HFFc6 (cell line): ENCODE measurements at places on chromosomes 5 and 9. TPM values are rescaled to one million over a fixed set of nuclear protein-coding genes. Genes with fewer than 3 reads are reported as not detected.

- H3K4me3 ChIP-seq, result peak overlapping the region; percentile 91
- no peak for DNase-seq
- no peaks in the 10 kb centered on the region; the same call in 1 of the 2 replicates for H3K27me3 ChIP-seq
- peak overlapping the region; percentile 86 for H3K27ac ChIP-seq
- peaks cover 4% of the 10 kb centered on the region for H3K36me3 ChIP-seq
- H3K4me1 ChIP-seq, result peaks cover 68% of the 10 kb centered on the region
These were observed 72.0 kb downstream of the PIK3R1 start for GRCh38 chr5:68287631-68287975.

DNA sequence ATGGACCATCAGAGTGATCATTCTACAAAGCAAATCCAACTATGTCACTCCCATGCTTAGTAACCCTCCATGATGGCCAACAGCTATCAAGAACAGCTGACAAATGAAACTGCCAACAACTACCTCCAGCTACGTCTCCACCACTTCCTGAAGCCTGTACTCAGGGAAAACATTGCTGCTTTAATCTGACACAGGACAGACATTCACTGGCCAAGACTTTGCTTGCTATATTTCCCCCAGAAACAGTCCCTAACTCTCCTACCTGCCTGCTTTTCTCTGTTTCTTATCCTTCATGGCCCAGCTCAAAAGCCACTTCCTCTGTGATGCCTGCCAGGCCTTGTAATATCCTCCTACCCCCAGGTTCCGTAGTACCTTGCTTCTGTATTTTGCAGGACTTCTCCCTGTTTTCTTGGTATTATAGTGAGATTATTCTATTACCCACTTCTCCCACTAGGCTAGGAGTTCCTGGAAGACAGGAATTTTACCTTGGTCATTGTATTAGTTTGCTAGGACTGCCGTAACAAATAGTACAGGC, 14.7 kb upstream of the RAB14 start:
- no peak for DNase-seq
- H3K4me1 ChIP-seq, result peaks cover 30% of the 10 kb centered on the region
- H3K4me3 ChIP-seq, result no peak overlapping the region
- no peak overlapping the region; the same call in 1 of the 2 replicates for H3K27ac ChIP-seq

- no peak for DNase-seq
- H3K4me1 ChIP-seq, result peaks cover 18% of the 10 kb centered on the region
- no peak overlapping the region for H3K27ac ChIP-seq
- H3K36me3 ChIP-seq, result no peaks in the 10 kb centered on the region
These were observed 4.8 kb downstream of the NINJ1 start for GRCh38 chr9:93129286-93129685.

DNA sequence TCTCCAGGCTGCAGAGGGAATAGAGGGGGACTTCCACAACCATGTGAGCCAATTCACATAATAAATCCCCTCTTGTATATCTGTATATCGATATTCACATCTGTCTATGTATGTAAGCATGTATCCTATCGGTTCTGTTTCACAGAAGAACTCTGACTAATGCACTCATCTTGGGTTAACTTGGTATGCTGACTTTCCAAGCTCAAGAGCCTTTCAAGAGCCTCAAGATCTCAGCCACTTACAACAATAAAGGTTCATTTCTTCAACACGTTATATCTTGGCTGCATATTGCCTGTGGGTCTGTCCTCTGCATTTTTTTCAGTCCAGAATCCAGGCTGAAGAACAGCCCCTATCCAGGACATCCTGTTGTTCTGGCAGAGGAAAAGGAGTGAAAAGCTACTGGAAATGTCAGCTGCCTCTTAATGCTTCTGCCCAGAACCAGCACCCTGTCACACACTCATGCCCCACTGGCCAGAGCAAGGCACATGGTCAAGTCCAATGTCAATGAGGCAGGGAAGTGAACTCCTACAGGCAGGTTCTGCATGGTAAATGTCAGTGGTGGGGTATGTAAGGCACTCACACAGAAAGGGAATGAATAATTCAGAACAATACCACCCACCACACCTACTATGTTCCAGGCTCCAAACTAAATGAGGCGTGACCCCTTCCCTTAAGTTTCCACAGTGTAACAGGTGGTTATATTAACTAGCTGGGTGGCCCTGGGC, 91.6 kb upstream of the ICE1 start:
- H3K4me1 ChIP-seq, result peaks cover 14% of the 10 kb centered on the region
- 0 out of 2 replicates have a peak, but pooled peaks cover 5% of the 10 kb centered on the region for H3K36me3 ChIP-seq
- no peak overlapping the region for H3K4me3 ChIP-seq
- no peak overlapping the region for H3K27ac ChIP-seq
- H3K27me3 ChIP-seq, result peaks cover 17% of the 10 kb centered on the region

DNA sequence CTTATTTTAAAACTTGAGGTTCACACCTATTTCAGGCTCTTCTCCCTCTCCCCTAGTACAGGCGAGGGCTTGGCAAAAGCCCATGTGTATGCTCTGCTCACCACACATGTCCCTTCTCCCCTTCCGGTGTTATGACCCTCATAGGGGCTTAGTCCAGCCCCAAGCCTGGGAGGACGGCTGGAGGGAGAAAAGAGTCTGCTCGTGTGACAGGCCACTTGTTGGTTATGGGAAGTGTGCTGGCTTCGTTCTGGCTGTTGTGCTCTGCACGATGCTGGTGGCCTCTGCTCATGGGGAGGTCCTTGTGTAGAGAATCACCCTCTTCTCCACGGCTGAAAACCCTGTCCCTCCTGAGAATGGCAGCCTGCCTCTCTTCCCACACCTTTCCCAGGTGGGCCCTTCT, 11.1 kb downstream of the PTTG1 start:
- peaks cover 11% of the 10 kb centered on the region for H3K27me3 ChIP-seq
- no peak for DNase-seq
- H3K4me3 ChIP-seq, result no peak overlapping the region
- H3K36me3 ChIP-seq, result peaks cover 4% of the 10 kb centered on the region; the same call in 1 of the 2 replicates
- H3K4me1 ChIP-seq, result peaks cover 6% of the 10 kb centered on the region
- no peak overlapping the region for H3K27ac ChIP-seq

- H3K4me1 ChIP-seq, result no peaks in the 10 kb centered on the region
- peaks cover 2% of the 10 kb centered on the region; the same call in 1 of the 2 replicates for H3K27me3 ChIP-seq
- no peak for DNase-seq
- H3K27ac ChIP-seq, result no peak overlapping the region
- no peak overlapping the region for H3K4me3 ChIP-seq
These were observed 481.7 kb downstream of the TLE1 start for GRCh38 chr9:81207651-81208050.

- peaks cover 14% of the 10 kb centered on the region for H3K27me3 ChIP-seq
- H3K4me3 ChIP-seq, result no peak overlapping the region
- DNase-seq, result no peak
- no peaks in the 10 kb centered on the region for H3K4me1 ChIP-seq
- H3K36me3 ChIP-seq, result no peaks in the 10 kb centered on the region
These were observed 138.8 kb downstream of the LRRC70 start for GRCh38 chr5:62717301-62717933.

- no peaks in the 10 kb centered on the region for H3K36me3 ChIP-seq
- no peak overlapping the region for H3K4me3 ChIP-seq
- H3K27me3 ChIP-seq, result peaks cover 35% of the 10 kb centered on the region
- no peak for DNase-seq
- H3K4me1 ChIP-seq, result no peaks in the 10 kb centered on the region
These were observed 26.4 kb downstream of the ZDHHC11B start for GRCh38 chr5:757931-758697.

DNA sequence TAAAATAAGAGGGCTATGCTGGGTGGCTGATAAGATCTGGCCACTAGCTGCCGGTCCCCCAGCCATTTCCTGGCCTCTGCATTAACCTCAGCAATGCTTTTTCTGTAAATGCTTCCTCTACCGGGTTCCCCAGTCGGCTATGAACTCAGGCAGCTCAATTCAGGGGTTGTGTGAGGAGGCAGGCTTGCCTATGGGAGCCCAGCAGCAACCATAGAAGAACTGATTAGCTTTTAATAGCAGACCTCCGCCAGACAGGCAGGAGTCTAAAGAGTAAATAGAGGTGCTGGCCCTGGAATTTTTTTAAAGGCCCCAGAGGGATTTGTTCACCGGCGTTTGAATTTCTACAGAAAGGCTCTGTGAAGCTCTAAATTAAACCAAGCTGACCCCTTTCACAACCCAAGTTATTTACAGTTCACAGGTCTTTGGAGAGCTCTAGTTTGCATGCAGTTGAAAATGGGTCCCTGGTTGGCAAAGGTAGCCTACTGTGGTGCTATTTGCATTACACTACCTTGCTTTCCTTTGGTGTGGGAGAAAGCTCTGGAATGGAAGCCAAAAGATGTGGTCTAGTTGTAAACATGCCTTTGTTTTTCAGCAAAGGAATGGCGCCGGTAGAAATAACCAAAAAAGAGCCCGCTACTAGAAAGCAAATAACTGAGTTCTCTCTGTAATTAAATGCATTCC, 289.7 kb upstream of the SEMA6A start:
- H3K4me3 ChIP-seq, result no peak overlapping the region
- no peak overlapping the region for H3K27ac ChIP-seq
- H3K36me3 ChIP-seq, result peaks cover 5% of the 10 kb centered on the region; the same call in 1 of the 2 replicates
- no peaks in the 10 kb centered on the region for H3K4me1 ChIP-seq
- no peak for DNase-seq

Gene SCGB3A2
- not detected in 3 replicates for total RNA-seq

- peaks cover 84% of the 10 kb centered on the region for H3K4me1 ChIP-seq
- H3K36me3 ChIP-seq, result peaks cover 86% of the 10 kb centered on the region
- DNase-seq, result no peak
- H3K27ac ChIP-seq, result peak overlapping the region; percentile 99
These were observed 5.7 kb downstream of the SPARC start for GRCh38 chr5:151680944-151681427.

- H3K4me3 ChIP-seq, result no peak overlapping the region
- no peaks in the 10 kb centered on the region for H3K4me1 ChIP-seq
- no peak for DNase-seq
- H3K36me3 ChIP-seq, result no peaks in the 10 kb centered on the region
- no peaks in the 10 kb centered on the region for H3K27me3 ChIP-seq
These were observed 214.6 kb upstream of the COX7C start for GRCh38 chr5:86403190-86403589.

DNA sequence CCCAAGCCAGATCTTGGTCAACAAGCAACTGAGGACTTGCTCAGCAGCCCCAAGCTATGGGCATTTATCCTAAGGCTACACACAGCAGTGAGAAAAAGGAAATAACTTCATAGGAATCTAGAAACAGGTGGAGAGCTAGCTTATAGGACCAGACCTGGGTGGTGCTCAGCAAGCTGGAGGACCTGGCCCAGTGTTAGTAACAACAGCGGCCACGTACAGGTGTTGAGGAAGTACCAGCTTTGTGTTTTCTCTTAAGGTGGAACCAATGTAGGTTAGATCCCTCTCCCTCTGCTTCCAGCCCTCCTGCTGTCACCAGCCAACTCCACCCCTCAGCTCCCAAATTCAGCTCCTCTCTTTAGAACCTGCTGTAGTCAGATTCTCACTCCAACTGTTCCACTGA, 43.4 kb downstream of the IRF1 start:
- DNase-seq, result no peak
- peaks cover 2% of the 10 kb centered on the region for H3K27me3 ChIP-seq

- H3K36me3 ChIP-seq, result peaks cover 10% of the 10 kb centered on the region
- no peak overlapping the region for H3K4me3 ChIP-seq
- peaks cover 29% of the 10 kb centered on the region for H3K27me3 ChIP-seq
- no peaks in the 10 kb centered on the region for H3K4me1 ChIP-seq
These were observed 10.0 kb downstream of the BARHL1 start for GRCh38 chr9:132592451-132592850.

DNA sequence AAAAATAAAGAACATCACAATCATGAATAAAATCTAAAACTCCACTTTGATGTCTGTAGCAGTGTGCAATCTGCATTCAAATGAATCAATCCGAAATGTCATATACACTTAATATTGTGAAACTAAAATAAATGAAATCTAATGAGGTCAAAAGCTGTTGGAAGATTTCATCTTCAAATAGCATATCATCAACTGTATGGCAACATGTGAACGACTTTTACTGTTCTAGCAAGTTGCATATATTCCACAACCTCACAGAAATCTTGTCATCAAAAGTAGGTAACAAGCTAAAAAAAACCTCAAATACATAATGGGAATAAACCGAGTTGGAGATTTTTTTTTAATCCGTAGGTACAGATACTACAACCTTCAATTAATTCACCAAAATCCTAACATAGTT, 1.2 kb downstream of the PTBP3 start:
- H3K36me3 ChIP-seq, result no peaks in the 10 kb centered on the region
- peak overlapping the region; percentile 91 for H3K4me3 ChIP-seq
- H3K27ac ChIP-seq, result peak overlapping the region; percentile 86
- H3K27me3 ChIP-seq, result no peaks in the 10 kb centered on the region; the same call in 1 of the 2 replicates
- no peak for DNase-seq

DNA sequence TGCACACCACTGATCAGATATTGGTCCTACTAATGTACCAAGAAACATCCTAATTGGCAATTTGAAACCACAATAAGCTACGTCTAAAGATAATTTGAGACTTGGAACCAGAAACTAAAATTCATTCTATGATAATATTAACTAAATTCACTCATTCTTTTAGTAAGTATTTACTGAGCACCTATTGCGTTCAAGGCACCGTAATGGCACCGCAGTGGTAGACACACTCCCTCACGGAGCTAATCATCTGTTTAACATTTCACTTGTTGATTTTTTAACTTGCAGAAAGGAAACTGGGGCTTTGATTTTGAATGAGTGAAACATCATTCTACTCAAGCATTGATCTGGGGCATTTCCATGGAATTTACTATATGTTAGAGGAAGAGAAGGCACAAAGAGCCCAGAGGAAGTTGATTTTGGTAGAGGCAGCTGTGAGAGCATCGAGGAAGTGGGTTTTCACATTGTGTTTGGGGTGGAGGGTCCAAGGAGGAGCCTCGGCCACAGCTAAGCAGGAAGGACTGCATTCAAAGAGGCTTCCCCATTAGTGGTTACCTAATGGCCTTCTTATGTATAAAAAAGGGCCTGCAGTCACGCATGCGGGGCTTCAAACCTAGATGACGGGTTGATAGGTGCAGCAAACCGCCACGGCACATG, 7.1 kb downstream of the RAPGEF1 start:
- H3K27ac ChIP-seq, result peak overlapping the region; percentile 81
- H3K4me1 ChIP-seq, result peaks cover 85% of the 10 kb centered on the region
- no peaks in the 10 kb centered on the region for H3K27me3 ChIP-seq
- no peak for DNase-seq
- peaks cover 19% of the 10 kb centered on the region for H3K36me3 ChIP-seq

Gene STK32A
- 0.21 to 1.1 TPM (median 0.33 TPM) in 3 replicates for total RNA-seq

DNA sequence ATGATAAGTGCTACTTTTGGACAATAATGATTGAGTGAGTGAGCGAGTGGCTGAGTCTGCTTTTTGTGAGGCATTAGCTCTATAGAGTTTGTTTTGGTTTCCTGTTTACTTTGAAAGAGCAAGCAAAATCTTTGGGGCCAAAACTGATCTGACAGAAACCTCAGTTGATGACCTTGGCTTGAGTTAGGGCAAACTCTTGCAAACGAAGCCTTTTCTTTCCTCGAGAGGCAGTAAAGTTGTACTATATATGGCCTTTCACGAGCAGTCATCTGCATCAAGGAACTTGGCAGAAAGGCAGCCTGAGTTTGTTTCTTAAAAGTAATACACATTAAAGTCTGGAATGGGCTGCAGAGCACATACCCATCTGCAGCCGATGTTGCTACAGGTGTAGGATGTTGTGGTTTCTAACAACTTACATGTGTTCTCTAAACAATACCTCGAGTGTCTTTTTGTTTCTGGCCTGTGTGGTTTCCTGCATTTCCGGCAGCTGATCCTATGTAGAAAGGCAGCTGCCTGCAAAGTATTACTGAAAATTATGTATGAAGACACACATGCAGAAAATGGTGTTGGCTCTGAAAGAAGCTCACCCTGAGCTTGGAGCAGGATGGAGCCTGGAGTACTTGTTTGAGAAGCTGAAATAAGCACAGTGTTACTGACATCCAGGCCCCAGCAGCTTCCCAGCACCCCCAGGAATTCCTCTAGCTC, 60.8 kb downstream of the FOXD1 start:
- no peak overlapping the region for H3K4me3 ChIP-seq
- H3K36me3 ChIP-seq, result peaks cover 37% of the 10 kb centered on the region
- no peak for DNase-seq
